Upper lobe of right lung (tissue), 1 donor: ENCODE measurements at places on chromosomes 2 and 18.
A peak's percentile ranks its signal among the peaks of the same experiment; 100 is the strongest.

DNA sequence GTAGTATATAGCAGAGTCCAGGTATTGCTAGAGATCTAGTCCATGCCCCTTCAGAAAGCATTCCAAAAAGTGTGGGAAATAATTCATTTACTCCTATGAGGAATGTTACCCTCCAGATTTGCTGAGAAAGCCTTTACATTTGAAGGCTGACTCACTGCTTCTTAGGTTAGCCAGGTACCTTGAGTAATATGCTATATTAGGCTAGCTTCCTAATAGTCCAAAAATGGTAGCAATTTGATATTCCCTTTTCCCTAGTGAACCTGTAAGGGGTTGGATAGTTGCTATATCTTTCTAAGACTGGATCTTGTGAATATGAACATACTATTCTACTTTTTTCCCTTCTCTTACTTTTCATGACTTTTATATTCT is 63.6 kb downstream of the SPOPL start:
- no peak for DNase-seq

- DNase-seq: peak; percentile 56
Measured at GRCh38 chr2:185132501-185133041, 534.2 kb downstream of the ZNF804A start.

DNA sequence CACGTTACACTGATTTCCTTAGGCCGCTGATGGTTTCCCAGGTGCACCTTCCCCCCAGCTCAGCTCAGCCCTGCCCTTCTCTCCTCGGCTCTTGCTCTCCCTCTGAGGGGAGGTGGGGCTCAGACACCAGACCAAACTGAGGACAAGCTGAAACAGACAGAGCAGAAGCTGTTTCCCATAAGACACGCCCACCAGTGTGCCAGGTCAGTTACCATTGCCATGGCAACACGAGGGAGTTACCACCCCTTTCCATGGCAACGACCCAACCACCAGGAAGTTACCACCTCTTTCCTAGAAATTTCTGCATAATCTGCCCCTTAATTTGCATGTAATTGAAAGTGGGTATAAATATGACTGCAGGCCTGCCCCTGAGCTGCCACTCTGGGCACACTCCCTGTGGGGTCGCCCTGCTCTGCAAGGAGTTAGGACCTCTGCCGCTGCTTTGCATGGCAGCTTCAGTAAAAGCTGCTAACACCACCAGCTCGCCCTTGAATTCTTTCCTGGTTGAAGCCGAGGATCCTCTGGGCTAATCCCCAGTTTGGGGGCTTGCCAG is 120.9 kb upstream of the SMIM21 start:
- no peak for DNase-seq

GRCh38 chr2:23429036-23429435 is 44.1 kb downstream of the KLHL29 start:
- no peak for DNase-seq

DNA sequence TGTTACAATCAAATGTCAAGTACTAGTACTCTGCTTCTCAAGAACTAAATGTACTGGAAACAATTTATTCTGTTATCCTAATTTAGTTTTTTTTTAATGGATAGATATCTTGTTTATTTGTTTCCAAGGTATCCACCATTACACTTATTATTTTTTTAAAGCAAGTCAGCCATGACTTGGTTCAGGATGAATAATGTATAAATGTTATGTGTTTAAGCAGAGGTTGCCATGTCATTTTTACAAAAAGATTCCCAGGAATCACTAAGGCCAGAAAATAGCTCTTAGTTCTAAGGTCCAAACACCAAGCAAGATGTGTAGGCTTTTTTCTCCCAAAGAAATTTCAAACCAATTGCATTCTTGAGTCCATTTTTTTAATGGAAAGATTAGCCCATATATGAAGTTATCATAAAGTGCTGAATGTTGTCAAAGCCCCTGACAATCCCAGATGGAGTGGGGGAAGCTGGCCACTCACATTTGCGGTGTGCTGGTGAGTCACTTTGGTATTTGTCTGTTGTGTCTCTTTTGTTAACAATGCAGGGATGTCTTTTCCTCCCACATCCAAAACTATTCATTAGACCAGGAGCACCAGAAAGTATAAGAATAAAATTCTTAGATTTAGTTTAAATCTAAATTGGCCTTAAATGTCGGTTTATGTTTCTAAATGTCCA is 158.9 kb downstream of the COL6A3 start:
- DNase-seq: no peak
